ENCODE measurements at places on chromosomes 1 and 21.
A peak's percentile ranks its signal among the peaks of the same experiment; 100 is the strongest.

GRCh38 chr1:215321802-215322201 is 239.3 kb downstream of the KCNK2 start:
- DNase-seq = no peak

DNA sequence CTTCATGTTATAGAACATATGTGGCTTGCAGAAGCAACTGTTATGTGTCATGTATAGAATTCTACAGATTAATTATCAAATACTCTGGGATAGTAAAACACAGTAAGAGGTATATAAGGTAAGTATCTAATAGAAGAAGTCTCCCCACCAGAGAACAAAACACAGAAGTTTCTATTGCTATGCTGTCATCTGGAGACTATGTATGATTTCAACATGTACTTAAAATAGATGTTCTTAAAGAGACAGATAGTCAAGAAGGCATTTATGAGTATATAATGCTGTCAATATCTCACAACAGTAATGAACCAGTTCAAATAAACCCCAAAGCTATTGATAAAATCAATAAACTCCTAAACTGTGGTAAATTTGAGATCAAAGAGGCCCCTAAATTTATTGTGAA is 8.1 kb upstream of the ADCY10 start:
- DNase-seq = no peak

DNA sequence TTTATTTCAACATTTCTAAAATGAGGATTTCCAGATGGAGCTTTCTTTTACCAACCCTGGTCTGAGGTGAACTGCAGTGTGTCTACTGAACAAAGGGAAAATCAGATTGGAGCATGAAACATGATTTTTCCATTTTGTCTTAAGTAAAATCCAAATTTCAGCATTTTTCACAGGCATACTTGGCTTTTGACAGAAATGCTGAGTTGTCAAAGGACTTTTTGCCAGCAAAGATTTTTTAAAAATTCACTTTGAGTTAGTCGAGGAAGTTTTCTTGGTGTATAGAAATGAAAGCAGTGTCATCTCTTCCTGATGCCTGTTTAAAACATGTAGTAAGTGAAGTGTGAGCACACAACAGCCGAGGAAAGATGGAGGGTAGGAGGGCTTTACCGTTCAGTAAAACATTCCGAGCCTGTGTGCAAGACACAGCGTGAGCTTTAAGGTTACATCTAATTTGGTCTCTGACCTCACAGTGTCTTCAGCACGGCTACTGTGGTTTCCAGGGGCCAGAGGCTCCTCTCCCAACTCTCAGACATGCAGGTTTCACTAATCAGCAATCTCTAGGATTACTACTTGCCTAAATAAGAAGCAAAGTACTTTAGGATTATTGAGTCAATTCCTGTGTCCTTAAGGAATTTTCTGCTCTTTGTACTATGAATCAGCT is 45.9 kb downstream of the SAMD13 start:
- DNase-seq = no peak

GRCh38 chr1:42454403-42454802 is 1.4 kb downstream of the ZMYND12 start:
- DNase-seq = no peak

- no peak for DNase-seq
These were observed 2.5 kb downstream of the VWA1 start for GRCh38 chr1:1437904-1438376.

GRCh38 chr1:210505601-210506496 is 177.1 kb downstream of the HHAT start:
- DNase-seq = no peak

DNA sequence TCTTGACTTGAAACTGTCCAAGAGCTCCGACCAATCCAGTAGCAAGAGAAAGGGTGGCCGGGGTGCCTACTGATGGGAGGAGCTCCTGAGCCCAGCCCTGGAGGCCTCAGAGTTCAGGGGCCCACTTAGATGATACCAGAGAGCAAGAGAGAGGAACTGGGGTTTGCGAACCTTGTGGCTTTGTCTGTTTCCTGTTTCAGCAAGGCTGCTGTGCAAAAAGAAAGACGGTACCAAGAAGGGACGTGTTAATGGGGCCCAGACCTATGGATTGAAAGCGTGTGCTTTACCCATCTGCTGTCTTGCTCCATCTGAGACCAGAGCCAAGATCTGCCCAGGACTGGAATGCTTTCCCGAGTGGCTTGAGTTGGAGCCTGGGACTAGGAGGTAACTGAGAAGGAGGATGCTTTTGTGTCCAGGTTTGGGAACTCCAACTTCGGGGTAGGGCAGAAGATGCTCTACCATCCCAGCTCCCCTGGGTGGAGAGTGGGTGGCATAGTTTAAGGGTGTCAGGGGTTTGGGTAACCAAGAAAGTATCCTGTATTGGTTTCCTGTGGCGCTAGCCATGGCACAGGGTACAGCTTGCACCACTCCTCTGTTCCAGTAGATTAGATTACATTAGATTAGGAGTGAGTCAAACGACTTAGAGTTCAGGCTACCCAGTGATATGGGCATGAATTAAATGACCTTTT is at the start of gene TRAF3IP3:
Gene TRAF3IP3 (plus strand): TSS at position 128 of the 689 bp plus-strand sequence. CDS start 3,987 bp downstream, outside the sequence.
- DNase-seq = no peak

DNA sequence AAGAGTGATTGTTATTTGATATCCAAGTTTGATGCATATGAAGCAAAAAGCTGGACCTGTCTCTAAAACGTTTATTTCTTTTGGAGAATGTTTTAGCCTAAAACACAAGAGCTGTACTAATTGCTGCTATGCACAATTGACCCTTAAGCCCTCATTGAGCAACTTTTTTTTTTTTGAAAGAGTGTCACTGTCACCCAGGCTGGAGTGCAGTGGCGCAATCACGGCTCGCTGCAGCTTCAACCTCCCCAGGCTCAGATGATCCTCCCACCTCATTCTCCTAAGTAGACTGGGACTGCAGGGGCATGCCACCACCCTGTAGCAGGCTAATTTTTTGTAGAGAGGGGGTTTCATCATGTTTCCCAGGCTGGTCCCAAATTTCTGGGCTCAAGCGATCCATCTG is 129.1 kb downstream of the PIK3R3 start:
- DNase-seq = no peak

- no peak for DNase-seq
These were observed 5.2 kb downstream of the FAAH start for GRCh38 chr1:46399307-46399706.

DNA sequence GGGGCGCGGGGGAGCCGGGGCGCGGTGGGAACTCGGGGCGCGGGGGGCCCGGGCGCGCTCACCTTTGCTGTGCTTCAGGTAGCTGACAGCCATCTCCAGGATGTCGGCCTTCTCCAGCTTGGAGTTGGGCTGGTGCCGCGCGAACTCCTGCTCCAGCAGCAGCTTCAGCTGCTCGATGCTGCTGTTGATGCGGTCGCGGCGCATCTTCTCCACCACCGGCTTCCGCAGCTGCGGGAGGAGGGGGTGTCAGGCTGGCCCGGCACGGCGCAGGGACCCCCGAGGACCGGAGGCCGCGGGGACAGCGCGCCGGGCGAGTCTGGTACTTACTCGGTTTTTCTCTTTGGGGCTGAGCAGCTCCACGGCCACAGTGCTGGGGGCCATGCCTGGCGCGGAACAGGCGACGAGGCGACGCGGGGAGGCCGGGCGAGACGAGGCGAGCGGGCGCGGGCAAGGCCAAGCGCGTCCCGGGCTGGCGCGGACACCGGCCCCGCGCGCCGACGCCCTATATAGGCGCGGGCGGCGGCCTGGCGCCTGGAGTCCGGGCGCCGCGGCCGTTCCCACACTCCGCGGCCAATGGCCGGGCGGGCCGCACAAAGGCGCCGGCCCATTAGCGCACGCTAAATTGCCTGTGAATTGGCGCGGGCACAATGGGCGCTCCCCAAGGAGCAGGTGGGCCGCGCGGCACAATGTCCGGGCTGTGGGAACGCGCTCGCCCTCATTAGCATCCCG is at the start of gene HES5:
Gene HES5 (minus strand): TSS at position 480 of the 729 bp plus-strand sequence. CDS start 99 bp downstream, at position 381.
- peak; percentile 48 for DNase-seq

- DNase-seq = no peak
These were observed 354.2 kb upstream of the ESRRG start for GRCh38 chr1:217077426-217077825.

- no peak for DNase-seq
These were observed 127.2 kb downstream of the LACTBL1 start for GRCh38 chr1:22845398-22845935.

GRCh38 chr1:183245357-183245756 is 59.3 kb downstream of the LAMC2 start:
- DNase-seq = no peak

DNA sequence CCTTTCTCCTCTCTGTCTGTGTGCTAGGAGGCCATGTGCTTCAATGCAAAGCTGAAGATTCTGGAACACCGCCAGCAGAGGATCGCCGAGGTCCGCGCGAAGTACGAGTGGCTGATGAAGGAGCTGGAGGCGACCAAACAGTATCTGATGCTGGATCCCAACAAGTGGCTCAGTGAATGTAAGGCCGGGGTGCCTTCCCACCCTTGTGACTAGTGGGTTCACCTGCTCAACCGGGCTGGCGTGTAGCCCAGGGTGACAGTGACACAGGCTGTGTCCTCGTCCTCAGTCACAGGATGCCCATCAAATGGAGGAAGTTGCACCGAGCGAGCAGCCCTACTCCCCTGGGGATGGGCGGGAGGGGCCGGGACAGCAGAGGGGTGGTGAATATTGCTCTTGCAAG is 544.1 kb downstream of the KIF26B start:
- no peak for DNase-seq

DNA sequence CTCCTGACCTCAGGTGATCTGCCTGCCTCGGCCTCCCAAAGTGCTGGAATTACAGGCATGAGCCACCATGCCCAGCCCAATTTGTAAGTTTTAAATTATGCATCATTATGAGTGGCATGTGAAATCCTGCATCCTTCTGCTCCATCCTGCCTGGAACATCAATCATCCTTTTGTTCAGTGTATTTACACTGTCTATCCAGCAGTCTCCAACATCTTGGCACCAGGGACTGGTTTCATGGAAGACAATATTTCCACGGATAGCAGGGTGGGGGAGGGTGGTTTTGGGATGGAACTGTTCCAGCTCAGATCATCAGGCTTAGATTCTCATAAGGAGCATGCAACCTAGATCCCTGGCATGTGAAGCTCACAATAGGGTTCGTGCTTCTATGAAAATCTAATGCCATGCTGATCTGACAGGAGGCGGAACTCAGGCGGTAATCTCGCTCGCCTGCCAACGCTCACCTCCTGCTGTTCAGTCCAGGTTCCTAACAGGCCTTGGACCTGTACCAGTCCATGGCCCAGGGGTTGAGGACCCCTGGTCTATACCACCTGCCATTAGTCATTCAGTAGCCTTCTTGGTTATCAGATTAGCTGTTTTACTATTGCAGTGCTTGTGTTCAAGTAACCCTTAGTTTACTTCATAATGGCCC is 22.2 kb upstream of the TCEA3 start:
- DNase-seq = no peak

GRCh38 chr1:9654051-9654833 is 2.7 kb downstream of the PIK3CD start:
- DNase-seq = no peak

DNA sequence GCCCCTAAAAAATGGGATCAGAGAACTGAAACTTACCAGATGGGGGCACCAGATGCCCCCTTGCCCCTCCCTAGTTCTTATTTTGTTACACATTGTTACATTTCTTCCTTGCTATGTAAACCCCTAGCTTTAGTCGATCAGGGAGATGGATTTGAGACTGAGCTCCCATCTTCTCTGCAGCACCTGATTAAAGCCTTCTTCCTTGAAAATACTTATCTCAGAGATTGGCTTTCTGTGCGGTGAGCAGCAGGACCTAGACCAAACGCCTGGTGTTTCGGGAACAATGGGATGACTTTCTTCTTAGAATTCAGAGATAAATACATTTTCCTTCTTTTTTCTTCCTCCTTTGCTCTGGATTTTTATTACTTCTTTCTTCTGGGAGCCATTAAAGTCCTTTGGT is 16.7 kb upstream of the LSM10 start:
- no peak for DNase-seq

GRCh38 chr1:53086491-53087070 is 24.6 kb downstream of the PODN start:
- DNase-seq = no peak

DNA sequence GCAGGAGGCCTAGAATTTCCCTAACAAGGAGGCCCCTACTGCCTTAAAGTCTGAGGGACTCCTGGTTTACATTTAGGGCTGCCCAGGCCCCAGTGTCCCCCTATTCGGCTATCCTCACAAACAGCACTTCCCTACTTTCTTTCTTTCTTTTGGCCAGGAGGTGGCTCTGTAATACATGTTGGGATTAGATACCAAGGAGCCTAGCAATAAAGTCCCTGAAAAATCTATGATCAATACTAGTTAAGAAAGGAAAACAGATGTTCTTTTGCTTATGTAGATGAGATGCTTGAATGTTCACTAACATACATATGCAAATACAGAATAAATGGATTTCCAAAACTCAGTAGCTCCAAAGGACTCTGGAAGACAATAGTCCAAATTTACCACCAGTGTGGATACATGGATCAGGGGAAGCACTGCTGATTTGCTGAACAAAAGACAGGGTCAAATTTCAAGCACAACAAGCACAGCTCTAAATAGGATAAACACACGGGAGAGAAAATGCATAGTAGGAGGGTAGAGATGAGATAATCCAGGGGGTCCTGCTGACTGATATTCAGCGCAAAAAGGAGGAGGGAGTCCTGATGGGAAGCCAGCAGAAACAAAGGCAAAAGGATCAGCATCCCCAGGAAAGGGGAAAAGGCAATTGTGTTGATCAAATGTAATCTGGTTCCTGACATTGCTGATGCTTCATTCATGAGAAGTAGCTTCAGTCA is 240.0 kb downstream of the NUF2 start:
- DNase-seq = peak; percentile 5

- no peak for DNase-seq
These were observed 96.7 kb upstream of the IGSF21 start for GRCh38 chr1:18010945-18011344.

DNA sequence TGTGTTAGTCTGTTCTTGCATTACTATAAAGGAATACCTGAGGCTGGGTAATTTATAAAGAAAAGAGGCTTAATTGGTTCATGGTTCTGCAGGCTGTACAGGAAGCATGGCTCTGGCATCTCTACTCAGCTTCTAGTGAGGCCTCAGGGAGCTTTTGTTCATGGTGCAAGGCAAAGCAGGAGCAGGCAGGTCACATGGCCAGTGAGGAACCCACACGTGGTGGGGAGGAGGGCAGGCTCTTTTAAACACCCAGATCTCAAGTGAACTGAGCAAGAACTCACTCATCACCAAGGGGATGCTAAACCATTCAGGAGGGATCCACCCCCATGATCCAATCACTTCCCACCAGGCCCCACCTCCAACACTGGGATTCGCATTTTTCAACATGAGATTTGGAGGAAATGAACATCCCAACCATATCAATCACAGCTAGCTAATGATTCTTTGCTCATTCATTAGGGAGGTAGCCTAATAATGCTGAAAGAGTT is 51.4 kb upstream of the RAP1A start:
- DNase-seq = no peak

- no peak for DNase-seq
These were observed at the start of gene OR14K1 for GRCh38 chr1:247738315-247738714. TSS of gene OR14K1 (plus strand) at chr1:247738615. CDS start at chr1:247738615, 0 bp downstream.

DNA sequence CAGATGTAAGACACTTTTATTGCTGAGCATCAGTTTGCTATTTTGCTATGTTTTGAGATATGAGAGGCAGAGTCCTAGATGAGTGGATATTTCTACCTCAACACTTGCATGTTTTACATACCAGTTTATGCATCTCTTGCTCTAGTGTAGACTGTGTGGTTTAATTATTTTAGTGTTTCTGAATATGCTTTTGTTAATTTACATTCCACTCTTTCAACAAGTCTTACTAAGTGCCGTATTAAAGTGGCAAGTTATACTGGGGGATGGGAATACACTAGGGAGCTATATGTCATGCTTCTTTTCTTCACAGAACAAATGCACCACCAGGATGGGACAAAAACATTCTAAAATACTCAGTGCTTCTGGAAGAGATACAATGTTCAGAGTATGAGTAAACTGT is 507.7 kb upstream of the PRMT6 start:
- no peak for DNase-seq

Measured in dermis blood vessel endothelial cell (primary cell).